ENCODE measurements at places on chromosomes 3 and 15. TPM values are rescaled to one million over a fixed set of nuclear protein-coding genes. Genes with fewer than 3 reads are reported as not detected.
A peak's percentile ranks its signal among the peaks of the same experiment; 100 is the strongest.

GRCh38 chr3:64088408-64089205, 65.3 kb upstream of the PSMD6 start:
- H3K36me3 ChIP-seq = no peaks in the 10 kb centered on the region
- DNase-seq = no peak
- no peak overlapping the region for H3K4me3 ChIP-seq
- H3K4me1 ChIP-seq = peaks cover 9% of the 10 kb centered on the region
- H3K27me3 ChIP-seq = no peaks in the 10 kb centered on the region

DNA sequence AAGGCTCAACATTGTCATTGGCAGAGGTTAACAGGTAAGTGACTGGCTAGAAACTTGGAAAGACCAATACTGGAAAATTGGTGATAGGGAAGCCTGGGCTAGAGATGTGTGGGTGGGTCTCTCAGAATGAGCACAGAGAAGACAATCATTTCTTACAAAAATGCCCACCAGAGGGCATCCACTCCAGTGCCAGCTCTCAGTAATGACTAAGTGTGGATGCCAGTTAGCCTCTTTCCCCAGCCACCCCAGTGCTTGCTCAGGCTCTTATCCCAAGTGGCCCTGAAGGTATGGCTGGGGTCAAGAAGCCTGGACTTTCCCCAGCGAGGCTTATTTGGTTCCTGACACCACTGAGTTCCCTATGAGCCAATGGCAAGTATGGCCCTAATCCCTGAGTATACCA, 115.9 kb upstream of the ST8SIA2 start:
- H3K36me3 ChIP-seq = no peaks in the 10 kb centered on the region
- no peaks in the 10 kb centered on the region for H3K27me3 ChIP-seq
- DNase-seq = no peak
- H3K4me1 ChIP-seq = no peaks in the 10 kb centered on the region
- H3K4me3 ChIP-seq = no peak overlapping the region
- H3K27ac ChIP-seq = no peak overlapping the region

- no peak overlapping the region for H3K4me3 ChIP-seq
- H3K4me1 ChIP-seq = no peaks in the 10 kb centered on the region
- DNase-seq = no peak
- H3K27ac ChIP-seq = no peak overlapping the region
- H3K36me3 ChIP-seq = no peaks in the 10 kb centered on the region
- peaks cover 4% of the 10 kb centered on the region for H3K27me3 ChIP-seq
Measured at GRCh38 chr15:94523873-94524272, 292.5 kb downstream of the MCTP2 start.

Gene MOBP
- total RNA-seq = 0.13 TPM

- DNase-seq = no peak
- H3K27ac ChIP-seq = no peak overlapping the region
- no peak overlapping the region for H3K4me3 ChIP-seq
- no peaks in the 10 kb centered on the region for H3K27me3 ChIP-seq
Measured at GRCh38 chr3:55879901-55880331, 392.8 kb upstream of the WNT5A start.

Gene GNL3
- 137 TPM for total RNA-seq

GRCh38 chr3:104536715-104537114, 830.0 kb upstream of the ALCAM start:
- no peaks in the 10 kb centered on the region for H3K27me3 ChIP-seq
- H3K4me3 ChIP-seq = no peak overlapping the region
- peaks cover 23% of the 10 kb centered on the region for H3K4me1 ChIP-seq
- H3K36me3 ChIP-seq = peaks cover 5% of the 10 kb centered on the region
- DNase-seq = no peak

Gene FBXW12
- not detected for total RNA-seq

Gene CSTA
- total RNA-seq = not detected

- H3K36me3 ChIP-seq = peaks cover 23% of the 10 kb centered on the region
- peaks cover 14% of the 10 kb centered on the region for H3K4me1 ChIP-seq
- H3K27ac ChIP-seq = no peak overlapping the region
Measured at GRCh38 chr3:48594417-48595049, 596 bp downstream of the COL7A1 start.

Gene CCR3
- not detected for total RNA-seq

- no peaks in the 10 kb centered on the region for H3K36me3 ChIP-seq
- peaks cover 2% of the 10 kb centered on the region for H3K27me3 ChIP-seq
- no peak for DNase-seq
- no peak overlapping the region for H3K4me3 ChIP-seq
Measured at GRCh38 chr3:178480274-178480673, 56.0 kb upstream of the KCNMB2 start.

GRCh38 chr3:45218578-45219390, 7.3 kb downstream of the TMEM158 start:
- H3K4me3 ChIP-seq = no peak overlapping the region
- DNase-seq = no peak
- peaks cover 41% of the 10 kb centered on the region for H3K27me3 ChIP-seq
- H3K36me3 ChIP-seq = no peaks in the 10 kb centered on the region

DNA sequence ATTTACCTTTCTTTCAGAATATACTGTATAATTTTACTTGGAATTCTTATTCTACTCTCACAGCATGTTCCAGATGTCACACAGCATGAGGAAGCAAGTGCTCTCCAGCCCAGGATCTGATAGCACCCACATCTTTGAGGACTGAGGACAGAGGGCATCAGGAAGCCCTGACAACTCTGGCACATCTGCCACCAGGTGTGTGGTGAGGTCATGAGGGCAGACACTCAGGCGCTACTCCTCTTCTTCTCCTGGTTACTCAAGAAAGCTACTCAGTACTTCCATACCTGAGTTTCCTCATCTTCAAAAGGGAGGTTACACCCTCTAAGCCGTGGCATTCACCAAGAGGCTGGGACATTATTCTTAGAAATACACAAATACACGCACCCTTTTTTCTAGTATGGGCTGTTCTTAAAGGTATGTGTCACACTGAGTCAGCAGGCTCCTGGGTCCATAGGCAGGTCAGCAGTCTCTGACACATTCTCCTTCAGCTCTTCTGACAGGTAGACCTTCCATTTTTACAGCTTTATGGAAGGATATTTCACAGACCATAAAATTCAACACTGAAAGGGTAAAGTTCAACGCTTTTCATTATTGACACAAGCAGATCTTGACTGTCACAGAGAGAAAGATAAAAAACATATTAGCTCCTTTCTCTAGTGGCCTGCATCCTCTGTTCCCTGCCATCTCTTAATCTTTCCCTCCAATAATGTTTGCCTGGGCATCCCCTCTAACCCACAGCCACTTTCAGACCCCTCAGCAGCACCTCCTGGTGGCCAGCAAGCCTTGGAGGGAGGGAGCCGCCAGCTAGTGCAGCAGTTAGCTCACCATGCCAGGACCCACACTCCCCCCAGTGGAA, 103.2 kb upstream of the TJP1 start:
- no peak for DNase-seq
- H3K4me3 ChIP-seq = no peak overlapping the region
- H3K36me3 ChIP-seq = no peaks in the 10 kb centered on the region
- H3K27me3 ChIP-seq = peaks cover 7% of the 10 kb centered on the region
- no peaks in the 10 kb centered on the region for H3K4me1 ChIP-seq

Gene SIDT1
- 44.9 TPM for total RNA-seq

GRCh38 chr3:112856537-112856936, 9.9 kb upstream of the CD200R1L start:
- H3K4me1 ChIP-seq = peaks cover 45% of the 10 kb centered on the region
- no peak for DNase-seq
- peak overlapping the region; percentile 20 for H3K4me3 ChIP-seq
- H3K27me3 ChIP-seq = no peaks in the 10 kb centered on the region

Gene IGSF10
- total RNA-seq = not detected

DNA sequence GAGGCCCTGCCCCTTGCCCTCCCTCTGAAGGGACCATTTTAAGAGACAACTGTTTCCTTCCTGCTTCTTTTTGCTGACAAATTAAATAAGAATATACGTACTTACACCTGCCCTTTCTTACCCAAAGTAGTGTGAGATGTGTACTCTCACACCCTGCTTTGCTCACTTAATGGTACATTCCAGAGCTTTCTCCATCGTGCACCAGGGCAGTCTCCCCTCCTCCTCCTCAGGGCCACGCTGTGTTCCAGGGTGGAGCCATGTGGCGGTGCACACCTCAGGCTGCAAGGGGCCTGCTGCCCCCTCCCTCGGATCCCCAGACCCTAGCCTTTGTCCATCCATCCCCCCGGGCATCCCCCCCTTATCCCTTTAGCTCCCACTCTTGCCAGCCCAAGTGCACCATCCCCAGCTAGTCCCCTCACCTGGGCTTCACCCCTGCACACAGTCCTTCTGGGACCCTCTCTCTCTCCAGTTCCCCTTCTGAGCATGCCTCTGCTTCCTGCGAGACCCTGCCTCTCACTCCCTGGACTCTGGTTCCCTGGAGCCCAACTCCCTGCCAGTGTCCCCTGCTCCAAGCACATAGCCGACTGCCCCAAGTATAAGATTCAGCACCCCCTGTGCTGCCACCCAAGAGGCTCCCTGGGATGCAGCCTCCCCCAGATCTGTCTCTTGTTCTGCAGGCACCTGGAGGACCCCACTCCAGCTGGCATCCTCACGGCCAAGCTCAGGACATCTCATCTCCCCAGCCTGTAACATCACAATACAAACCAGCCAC, 89.5 kb upstream of the IQSEC1 start:
- no peaks in the 10 kb centered on the region for H3K36me3 ChIP-seq
- no peaks in the 10 kb centered on the region for H3K4me1 ChIP-seq
- H3K27me3 ChIP-seq = peaks cover 7% of the 10 kb centered on the region
- H3K27ac ChIP-seq = no peak overlapping the region
- DNase-seq = no peak

- H3K4me3 ChIP-seq = peak overlapping the region; percentile 68
- peaks cover 93% of the 10 kb centered on the region for H3K4me1 ChIP-seq
- peak; percentile 54 for DNase-seq
- H3K27me3 ChIP-seq = no peaks in the 10 kb centered on the region
- H3K27ac ChIP-seq = peak overlapping the region; percentile 93
Measured at GRCh38 chr3:169945313-169945712, 21.3 kb upstream of the SEC62 start.

Gene RAB8B
- total RNA-seq = 94.4 TPM

DNA sequence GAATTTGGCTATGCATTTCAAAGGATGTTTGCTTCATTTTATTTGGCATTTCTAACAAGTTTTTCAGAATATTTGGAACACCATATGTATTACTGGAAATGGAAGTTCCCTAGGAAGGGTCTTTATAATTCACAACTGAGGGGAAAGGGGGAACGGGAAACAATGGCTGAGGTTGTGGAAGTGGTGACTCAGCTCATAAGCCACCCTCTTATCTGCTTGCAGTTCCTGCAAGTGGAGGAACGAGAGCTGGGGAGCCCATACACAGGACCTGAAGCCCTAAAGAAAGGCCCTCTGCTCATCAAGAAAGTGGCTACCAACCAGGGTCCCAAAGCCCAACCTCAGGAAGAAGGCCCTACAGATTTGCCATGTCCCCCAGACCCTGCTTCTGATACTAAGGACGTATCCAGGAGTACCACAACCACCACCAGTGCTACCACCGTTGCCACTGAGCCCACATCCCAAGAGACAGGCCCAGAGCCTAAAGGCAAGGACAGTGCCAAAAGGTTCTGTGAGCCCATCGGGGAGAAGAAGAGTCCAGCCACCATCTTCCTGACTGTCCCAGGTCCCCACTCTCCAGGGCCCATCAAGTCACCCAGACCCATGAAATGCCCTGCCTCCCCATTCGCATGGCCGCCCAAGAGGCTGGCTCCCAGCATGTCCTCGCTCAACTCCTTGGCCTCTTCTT, 37.9 kb downstream of the ESYT3 start:
- H3K36me3 ChIP-seq = no peaks in the 10 kb centered on the region
- no peaks in the 10 kb centered on the region for H3K4me1 ChIP-seq
- peaks cover 6% of the 10 kb centered on the region for H3K27me3 ChIP-seq
- no peak overlapping the region for H3K27ac ChIP-seq
- no peak for DNase-seq

- H3K36me3 ChIP-seq = peaks cover 60% of the 10 kb centered on the region
- H3K27ac ChIP-seq = no peak overlapping the region
- no peak for DNase-seq
- H3K4me3 ChIP-seq = no peak overlapping the region
Measured at GRCh38 chr3:123920383-123920782, 36.3 kb upstream of the MYLK start.

Gene RLBP1
- not detected for total RNA-seq

Gene CLDN16
- not detected for total RNA-seq

DNA sequence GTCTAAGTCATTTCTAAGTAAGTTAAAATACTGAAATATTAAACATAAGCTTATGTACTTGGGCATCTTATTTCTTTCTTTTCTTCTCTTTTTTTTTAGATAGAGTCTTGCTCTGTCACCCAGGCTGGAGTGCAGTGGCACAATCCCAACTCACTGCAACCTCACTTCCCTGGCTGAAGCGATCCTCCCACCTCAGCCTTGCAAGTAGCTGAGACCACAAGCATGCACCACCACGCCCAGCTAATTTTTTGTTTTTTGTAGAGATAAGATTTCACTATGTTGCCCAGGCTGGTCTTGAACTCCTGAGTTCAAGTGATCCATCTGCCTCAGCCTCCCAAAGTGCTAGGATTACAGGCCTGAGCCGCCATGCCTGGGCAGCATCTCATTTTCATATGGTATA, 16.0 kb upstream of the ZNF710 start:
- H3K36me3 ChIP-seq = no peaks in the 10 kb centered on the region
- DNase-seq = no peak
- H3K4me1 ChIP-seq = no peaks in the 10 kb centered on the region
- H3K27ac ChIP-seq = no peak overlapping the region
- H3K4me3 ChIP-seq = no peak overlapping the region
- no peaks in the 10 kb centered on the region for H3K27me3 ChIP-seq

DNA sequence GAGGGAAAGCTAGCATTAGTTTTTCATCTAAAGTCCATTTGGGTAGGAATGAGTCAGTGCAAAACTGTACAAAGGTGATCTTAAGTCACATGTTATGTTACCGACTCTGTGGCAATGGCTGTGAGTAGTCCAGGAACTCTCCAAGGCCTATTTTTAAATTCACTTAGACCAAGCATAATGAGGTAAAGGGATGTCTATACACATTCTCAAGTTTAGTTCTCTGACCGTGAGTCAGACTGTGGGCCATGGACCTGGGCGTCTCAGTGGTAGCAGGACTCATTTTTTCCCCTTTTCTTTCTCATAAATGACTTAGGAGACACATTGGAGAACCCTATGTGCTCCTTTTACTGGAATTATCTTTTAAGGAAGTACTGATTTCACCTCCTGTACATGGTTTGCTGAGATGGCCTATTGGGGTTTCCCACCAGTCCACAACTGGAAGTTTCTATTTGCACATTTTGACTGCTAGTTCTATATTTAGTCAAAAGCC, 488.7 kb upstream of the TPRG1 start:
- no peak overlapping the region for H3K4me3 ChIP-seq
- H3K27ac ChIP-seq = peak overlapping the region; percentile 62
- H3K4me1 ChIP-seq = peaks cover 64% of the 10 kb centered on the region
